Renal cortex interstitium (tissue), 15 donors: ENCODE measurements at places on chromosomes 4 and X.
A peak's percentile ranks its signal among the peaks of the same experiment; 100 is the strongest.

- DNase-seq: no peak
Observed at GRCh38 chr4:20464381-20464780, 212.7 kb downstream of the SLIT2 start.

- DNase-seq: no peak
Observed at GRCh38 chr4:143186212-143186611, 1.5 kb downstream of the USP38 start.

DNA sequence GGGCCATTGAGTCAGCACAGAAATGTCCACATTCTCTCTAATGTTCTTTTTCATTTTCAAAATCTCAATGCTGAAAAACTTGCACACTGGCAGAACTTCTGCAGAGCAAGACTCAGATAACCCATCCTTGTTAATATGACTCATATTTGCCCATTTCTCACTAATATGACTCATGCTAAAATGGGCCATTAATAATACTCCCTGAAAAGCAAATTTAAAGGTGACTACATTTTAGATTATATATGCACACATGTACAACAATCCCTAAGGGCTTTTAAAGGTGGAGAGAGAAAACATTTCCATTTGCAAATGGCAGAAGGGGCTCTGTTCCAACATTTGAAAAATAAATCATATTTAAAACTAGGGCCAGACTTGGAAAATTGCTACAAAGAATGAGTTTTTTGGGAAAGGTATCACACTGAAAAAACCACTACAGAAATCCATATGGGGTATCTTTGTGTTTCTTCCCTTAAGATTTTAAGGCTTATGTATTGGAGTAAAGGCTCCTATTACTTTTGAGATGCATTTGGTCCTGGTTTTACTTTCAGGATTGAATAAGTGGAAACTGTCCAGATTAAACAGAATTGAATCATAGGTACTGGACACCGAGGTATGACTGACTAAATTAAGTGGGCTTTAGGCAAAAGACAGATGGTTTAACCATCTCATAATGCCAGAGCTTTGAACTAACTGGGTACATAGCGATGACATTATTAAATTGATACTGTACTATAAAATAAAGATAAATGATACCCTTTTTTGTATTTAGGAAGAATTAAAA lies 30.0 kb downstream of the TLR2 start:
- DNase-seq: no peak

- DNase-seq: no peak
Observed at GRCh38 chrX:39766855-39767254, 330.9 kb downstream of the BCOR start.

DNA sequence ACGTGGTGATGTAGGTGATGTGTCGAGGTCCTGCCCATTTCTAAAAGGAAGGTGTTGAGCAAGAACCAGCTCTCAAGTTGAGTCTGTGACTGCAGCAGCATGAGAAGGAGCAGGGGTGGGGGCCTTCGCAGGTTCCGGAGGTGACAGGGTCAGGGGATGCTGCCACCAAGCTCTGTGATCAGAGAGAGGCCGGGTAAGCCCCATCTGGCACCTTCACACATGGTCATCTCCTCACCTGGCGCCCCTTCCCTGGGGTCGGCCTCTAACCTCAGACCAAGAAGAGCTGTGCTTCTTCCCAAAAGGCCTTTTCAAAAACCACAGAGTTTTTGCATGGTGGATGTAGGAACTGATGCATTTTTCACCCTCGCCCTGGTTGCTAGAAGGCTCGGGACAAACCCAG lies 137.6 kb downstream of the CPZ start:
- DNase-seq: no peak

DNA sequence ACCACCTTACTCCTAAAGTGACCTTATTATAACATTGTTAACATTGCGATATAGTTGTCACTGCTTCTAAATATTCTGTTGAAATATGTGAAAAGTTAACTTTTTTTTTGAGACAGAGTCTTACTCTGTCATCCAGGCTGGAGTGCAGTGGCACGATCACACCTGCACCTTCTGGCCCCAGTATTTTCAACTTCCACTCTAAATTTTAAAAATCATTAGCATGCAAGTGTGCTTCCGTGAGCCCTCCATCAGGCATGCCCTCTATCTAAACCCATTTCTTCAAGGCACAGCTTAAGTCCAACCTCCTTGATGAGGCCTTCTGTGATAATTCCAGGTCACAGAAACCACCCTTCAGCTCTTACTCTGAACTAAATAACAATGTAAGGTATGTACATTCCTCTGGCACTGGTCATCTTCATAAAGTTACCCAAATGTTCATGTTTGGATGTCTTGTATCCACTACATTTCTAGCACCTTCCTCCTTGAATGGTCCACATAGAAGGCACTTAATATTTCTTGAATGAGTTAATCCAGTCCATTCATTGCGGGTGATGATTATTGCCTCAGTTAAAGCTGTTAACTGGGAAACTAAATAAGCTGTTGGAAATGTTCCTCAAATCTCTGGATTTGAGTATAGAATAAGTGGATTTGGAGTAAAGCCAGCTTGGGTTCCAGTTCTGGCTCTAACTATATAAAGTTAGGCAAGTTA lies 38.6 kb upstream of the TMEM131L start:
- no peak for DNase-seq

DNA sequence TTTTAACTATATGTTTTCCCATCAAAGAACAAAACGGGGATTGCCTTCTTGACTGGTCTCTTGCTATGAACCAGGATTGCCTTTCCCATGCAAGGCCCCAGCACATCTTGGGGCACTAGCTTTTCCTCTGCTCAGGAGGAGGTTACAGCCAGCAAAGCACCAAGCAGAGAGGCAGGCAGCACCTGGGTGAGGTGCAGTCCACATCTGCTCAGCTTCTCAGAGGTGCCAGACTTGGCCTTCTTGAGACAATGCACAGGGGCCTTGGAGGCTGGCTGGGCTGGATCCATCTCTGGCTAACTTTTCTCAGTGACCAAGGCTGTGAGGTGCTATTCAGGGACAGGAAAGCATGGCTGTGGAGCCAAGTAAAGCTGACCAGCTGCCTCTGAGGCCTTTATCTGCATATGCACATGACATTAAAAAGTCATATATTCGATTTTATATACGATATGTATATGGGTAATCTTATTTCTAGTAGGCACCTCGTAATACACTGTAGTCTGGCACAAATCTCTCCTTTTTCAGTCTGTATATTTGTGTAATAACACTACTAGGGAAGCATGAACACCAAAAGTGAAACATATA lies 86.9 kb downstream of the CC2D2A start:
- DNase-seq: no peak

DNA sequence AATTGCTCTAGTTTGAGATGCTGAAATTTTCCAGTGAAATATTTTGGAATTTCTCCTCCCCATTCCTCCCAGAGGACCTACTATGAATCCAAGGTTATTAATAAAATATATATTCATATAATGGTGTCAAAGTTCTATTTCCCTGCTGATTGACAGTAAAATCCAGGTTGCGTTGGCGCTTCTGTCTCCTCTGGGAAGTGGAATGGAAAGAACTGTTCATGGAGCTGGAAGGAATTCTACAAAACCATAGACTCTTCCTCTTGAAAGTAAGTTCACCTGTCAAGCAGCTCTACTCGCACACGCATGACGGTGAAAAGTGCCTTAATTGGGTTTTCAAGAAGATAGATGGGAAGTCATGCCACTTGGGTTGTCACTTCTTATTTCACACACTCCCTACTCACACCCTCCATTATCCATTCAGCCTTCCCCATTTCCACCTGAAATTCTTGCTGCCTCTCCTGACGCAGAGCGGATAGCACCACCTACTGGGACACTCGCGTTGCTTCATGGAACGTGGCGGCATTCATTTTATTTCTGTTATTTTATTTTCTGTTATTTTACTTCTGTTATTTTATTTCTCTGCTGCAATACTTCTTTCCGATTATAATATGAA lies 351.6 kb downstream of the NLGN4X start:
- no peak for DNase-seq

DNA sequence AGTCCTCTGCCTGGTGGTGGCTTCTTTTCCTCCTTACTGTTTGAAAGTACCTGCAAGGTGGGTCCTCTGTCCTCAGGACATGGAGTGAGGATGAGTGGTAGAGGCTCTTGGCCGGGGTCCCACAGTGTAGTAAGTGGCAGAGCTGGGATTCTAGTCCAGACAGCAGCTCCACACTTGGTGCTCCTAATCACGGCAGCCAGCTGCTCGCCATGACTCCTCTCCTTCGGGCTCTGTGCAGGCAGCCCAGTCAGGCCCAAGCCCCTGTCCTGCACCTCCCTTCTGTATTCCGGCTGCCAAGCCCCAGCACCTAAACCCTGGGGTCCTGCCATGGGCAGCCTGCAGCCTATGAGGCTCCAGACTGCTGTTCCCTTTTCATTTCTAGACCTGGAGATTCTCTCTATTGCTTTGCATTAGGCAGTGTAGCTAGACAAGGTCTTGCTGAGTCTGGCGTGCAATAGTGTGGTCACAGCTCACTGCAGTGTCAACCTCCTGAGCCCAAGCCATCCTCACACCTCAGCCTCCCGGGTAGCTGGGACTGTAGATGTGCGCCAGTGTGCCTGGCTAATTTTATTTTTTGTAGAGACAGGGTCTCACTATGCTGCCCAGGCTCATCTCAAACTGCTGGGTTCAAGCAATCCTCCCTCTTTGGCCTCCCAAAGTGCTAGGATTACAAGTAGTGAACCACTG lies 24.9 kb downstream of the NSD2 start:
- no peak for DNase-seq

GRCh38 chr4:143482840-143483239 lies 30.7 kb upstream of the SMARCA5 start:
- peak; percentile 15 for DNase-seq

GRCh38 chr4:56186808-56187523 lies 200.3 kb downstream of the AASDH start:
- DNase-seq: no peak

- DNase-seq: no peak
Observed at GRCh38 chr4:89781321-89781720, 55.6 kb downstream of the SNCA start.

- DNase-seq: no peak
Observed at GRCh38 chr4:87505862-87506261, 23.3 kb downstream of the SPARCL1 start.

- DNase-seq: no peak
Observed at GRCh38 chr4:133801883-133802282, 399.7 kb downstream of the PABPC4L start.

DNA sequence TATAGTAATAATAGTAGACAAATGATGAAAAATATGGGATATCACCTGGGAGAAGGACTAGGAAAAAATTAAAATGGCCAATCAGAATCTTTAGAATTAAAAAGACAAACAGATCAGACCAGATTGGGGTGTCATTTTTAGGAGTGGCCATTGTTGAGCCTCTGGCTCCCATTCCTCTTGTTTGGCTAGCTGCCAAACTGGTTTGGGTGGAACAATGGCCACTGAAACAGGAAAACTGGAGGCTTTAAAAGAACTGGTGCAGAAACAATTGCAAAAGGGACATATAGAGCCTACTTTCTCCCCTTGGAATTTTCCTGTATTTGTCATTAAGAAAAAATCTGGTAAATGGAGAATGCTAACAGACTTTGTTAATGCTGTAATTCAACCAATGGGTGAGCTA lies 294.8 kb upstream of the DKK2 start:
- DNase-seq: no peak

DNA sequence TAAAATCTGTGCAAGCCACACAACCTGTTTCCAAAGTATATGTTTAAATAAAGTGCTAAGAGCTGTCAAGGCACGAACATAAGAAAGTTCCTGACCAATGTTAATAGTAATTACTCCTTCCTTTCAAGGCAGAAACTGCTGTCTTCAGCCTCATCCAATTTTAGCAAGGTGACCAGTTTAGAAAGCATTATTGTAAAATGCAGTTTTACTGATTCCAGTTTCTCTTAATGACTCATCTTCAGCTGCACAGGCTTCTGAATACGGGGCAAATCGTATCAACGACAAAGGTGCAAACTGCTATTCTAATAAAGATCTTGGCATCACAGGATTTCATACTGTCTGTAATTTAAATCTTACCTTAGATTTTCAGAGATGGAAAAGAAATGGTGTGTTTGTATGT lies 87.5 kb downstream of the PPP3CA start:
- DNase-seq: no peak

DNA sequence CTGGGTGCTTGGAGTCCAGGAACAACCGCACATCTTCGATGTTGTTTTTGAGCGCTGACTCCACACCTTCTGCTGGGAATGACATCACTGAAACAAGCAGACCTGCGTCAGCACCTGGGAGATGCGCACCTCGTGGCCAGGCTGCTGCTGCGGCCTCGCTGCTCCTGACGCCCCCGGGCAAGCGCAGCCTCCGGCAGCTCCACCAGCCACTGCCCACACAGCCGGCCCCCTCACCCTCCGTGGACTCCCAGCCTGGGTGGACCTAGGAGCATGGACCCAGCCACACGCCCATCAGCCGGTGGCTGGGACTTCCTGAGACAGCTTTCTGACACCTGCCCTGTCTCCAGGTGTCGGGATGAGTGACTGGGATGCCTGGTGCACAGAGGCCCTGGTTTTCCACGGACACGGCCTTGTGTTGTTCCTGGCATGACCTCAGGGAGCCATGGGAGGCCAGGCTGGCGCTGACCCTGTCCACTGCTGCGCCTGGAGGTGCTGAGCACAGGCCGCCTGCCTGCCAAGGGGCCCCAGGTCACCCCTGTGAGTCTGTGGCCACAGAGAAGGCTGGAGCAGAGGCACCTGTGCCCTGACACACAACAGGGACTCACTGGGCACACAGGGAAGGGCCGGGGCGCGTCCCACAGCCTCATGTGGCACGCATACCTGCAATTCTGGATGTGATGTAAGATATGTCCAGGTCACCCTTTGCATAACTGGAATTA lies 48.6 kb downstream of the GAK start:
- DNase-seq: no peak

GRCh38 chr4:172899861-172900260 lies 268.8 kb upstream of the GALNT7 start:
- no peak for DNase-seq

DNA sequence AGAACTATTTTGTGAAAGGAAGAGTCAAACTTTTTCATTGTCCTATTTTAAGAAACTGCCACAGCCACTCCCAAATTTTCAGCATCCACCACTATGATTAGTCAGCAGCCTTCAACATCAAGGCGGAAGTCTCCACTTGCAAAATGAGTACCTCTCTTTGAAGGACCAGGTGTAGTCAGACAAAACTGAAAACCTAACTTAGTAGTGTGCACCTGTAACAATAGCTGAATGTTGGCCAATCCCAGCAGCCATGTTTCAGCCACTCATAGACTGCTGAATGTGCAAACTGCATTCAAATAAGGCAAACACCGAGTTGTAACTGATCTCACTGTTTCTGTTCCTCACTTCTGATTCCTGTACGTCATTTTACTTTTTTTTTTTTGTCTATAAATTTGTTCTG lies 341.1 kb downstream of the IL15 start:
- no peak for DNase-seq

GRCh38 chr4:74367656-74368290 lies 2.8 kb downstream of the EREG start:
- no peak for DNase-seq

- DNase-seq: peak; percentile 83
Observed at GRCh38 chr4:186723292-186724057, at the start of gene FAT1. Gene FAT1, minus strand, starts transcription at chr4:186723856. Its CDS starts 14,029 bp downstream, at chr4:186709827.
